ENCODE measurements at places on chromosomes 5 and 9.

DNA sequence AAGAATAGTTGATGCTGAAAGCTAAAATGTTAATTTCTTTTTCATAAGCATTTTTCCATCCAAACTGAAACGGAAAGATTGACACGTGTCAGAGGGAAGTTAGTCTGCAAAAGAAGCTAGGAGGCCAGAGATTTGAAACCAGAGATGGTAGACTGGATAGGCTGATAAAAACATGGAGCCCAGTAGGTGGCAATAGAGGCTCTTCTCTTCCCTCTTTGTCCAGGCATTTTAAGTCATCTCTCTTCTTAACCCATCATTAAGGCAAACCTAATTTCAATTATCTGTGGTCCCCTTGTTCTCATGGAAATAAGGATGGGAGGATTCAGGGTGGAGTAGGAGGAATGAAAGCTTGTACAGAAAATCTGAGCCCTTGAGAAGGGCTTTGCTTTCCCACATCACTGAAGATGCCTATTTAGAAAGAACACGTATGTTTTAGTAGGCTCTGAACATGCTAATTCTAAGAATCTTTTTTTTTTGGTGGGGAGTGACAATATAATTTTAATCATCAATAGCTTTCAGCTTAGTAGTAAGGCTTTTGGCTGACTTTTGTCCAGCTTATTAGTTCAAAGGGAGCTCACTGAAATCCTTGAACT lies 66.6 kb downstream of the ZNF474 start:
- DNase-seq = no peak

DNA sequence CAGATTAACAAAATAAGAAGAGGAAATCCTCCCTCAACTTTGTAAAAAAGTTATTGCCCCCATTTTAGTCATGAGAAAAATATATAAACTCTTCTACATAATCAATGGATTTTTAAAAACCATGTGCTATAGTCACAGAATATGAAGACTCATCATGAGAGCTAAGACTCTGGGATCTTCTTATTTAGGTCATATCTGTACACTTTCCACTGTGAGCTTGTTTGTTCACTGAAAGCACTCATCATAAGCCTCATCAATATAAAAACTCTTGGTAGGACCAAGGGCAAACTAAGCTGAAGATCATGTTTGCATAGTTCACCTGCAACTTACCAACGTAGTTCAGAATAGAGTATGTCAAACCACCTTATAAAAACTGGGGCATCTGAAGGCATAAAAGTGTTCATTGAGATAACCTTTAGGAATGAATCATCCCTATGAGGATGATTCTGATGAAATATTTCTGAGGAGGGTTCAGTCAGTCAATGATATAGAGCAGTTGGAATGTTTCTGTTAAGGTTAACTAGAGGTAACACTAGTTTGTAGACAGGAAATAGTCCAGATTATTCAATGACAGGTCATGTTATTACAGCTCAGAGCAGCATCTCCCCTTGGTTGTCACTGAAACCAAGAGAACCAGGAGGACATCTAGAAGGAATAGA lies 289.9 kb upstream of the SMC2 start:
- DNase-seq = no peak

DNA sequence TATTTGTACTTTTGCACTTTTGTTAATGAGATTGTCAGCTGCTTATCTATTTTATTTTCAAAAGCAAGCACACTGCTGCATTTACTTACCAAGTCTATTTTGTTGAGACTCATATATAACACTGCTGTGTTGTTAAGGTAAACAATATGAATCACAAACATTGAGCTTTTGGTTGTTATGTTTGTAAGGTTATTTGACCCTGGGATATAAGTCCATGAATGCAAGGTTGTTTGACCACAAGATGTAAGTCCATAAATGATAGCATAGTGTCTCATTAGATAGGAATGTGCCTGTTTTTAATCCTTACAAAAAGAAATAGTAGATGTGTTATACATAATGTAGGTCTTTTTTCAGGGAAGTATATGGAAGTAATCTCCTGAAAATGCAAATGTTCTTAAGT lies 845.9 kb downstream of the CDH9 start:
- DNase-seq = no peak

- DNase-seq = no peak
Observed at GRCh38 chr5:29061381-29061780, 2023.0 kb upstream of the CDH9 start.

GRCh38 chr5:159874263-159874662 lies 42.0 kb upstream of the ADRA1B start:
- DNase-seq = no peak
